ENCODE measurements at places on chromosomes 12 and 14.
A peak's percentile ranks its signal among the peaks of the same experiment; 100 is the strongest.

DNA sequence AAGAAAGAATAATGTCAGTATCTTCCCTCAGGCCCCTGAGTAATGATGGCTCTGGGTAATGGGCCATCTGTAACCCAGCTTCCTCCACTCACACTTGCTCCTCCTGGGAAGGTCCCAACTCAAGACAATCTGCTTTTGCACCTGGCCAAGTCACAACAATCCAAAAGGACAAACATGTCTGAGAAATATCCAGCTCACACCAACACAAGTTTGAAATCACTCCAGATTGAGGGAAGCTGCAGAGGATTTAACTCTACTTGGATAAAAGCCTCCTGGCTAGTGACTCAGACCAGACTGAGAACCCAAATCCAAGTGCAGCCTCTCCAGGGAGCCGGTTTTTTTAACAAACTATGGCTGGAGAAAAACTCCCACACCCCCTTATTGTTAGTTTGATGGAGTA, 34.2 kb downstream of the RTRAF start:
- DNase-seq: no peak

DNA sequence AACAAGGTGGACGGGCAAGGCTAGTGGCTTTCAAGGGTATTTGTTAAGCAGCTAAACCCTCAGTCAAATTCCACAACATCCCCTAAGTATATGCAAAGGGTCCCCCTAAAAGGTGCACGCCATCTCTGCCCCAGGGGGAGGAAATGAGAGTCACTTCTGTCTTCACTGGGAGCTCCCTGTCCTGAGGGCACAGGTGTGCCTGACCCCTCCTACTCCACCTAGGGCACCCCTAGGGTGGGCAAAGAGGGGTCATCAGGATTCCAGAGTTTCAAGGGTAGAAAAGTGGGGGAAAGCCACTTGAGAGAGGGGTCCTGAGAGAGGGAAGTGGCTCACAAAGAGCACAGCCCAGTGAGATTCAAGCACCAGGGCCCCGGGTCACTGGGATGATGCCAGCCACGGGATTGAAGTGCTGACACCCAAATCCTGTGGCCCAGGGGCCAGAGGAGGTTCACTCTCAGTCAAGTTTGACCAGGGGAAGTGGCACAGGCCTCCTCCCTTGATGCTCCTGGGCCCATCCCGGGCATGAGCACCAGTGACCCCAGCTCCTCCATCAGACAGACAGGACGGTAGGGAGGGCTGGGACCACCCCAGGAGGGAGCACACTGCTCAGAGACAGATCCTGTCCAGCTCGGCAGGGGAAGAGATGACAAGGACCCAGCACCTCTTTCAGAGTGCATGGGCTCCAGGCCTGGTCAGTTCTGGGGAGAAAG, 82.3 kb upstream of the BCL11B start:
- no peak for DNase-seq

- no peak for DNase-seq
Measured at GRCh38 chr12:71546322-71546861, 106.8 kb downstream of the LGR5 start.

DNA sequence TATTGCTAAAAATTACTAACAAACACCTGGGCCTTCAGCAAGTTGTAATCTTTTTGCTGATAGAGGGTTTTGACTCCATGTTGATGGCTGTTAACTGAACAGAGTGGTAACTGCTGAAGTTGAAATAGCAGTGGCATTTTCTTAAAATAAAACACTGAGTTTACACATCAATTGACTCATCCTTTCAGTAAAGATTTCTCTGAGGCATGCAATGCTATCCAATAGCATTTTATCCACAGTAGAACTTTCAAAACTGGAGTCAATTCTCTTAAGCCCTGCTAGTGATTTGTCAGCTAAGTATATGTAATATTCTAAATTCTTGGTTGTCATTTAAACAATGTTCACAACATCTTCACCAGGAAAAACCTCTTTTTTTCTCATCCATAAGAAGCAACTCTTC, 59.5 kb downstream of the CMAS start:
- DNase-seq: no peak

GRCh38 chr12:132066345-132066685, 77.8 kb downstream of the DDX51 start:
- DNase-seq: peak; percentile 3

DNA sequence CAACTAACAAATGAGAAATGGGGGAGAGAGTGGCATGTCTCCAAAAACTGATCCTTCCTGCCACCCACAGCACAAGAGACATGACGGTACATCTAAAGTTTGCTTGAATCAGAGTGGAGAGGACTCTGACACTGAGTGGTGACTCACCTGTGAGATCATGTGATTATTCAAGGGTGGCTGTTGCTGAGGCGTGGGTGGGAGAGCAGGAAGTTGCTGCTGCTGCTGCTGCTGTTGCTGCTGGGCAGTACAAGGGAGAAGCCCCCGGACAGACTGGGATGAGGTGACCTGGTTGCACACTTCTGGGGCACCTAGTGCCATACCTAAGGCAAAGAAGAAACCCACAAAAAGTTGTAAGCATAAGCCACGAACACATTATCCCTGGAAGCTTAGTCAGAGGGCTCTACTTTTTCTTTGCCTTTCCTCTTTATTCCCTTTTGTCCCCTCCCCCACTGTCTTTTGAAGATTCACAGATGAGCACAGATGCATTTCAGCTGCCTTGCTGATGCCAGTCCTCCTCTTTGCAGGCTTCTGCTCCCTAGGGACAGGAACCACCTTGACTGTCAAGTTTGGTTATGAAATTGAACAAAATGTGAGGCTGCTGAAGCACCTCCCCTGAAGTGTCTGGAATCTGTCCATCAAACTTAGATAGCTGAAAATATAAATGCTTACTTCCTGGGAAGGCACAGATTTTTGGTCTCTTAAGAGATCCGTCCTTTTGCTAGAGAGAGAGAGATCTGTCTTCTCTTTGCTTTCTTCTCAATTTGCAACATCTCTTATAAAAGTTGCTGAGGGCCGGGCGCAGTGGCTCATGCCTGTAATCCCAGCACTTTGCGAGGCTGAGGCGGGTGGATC, 29.4 kb upstream of the STAC3 start:
- DNase-seq: peak; percentile 47

- no peak for DNase-seq
Measured at GRCh38 chr14:100567009-100567876, 20.0 kb downstream of the BEGAIN start.

GRCh38 chr12:91380631-91381030, 198.0 kb upstream of the DCN start:
- no peak for DNase-seq

GRCh38 chr14:86798330-86798729, 1194.7 kb downstream of the GALC start:
- DNase-seq: no peak

GRCh38 chr12:82855872-82856271, 169.2 kb downstream of the TMTC2 start:
- no peak for DNase-seq

GRCh38 chr12:9757433-9758025, 3.2 kb downstream of the CD69 start:
- DNase-seq: no peak

- no peak for DNase-seq
Measured at GRCh38 chr12:109741970-109742703, 28.5 kb downstream of the FAM222A start.

GRCh38 chr12:124520265-124520701, 47.1 kb downstream of the NCOR2 start:
- no peak for DNase-seq

Measured in stimulated activated CD8-positive, alpha-beta memory T cell treated with anti-CD3 and anti-CD28 coated beads, Interleukin-7, amount 100 ng/mL, for 24 hours (primary cell).